Jurkat, Clone E6-1 (cell line): ENCODE measurements at places on chromosomes 7 and 10.

- DNase-seq, result no peak
These were observed at the start of gene RARRES2 for GRCh38 chr7:150341263-150342120. Gene RARRES2, minus strand, starts transcription at chr7:150341629. Its CDS starts 1,020 bp downstream, at chr7:150340609.

- DNase-seq, result no peak
These were observed 43.3 kb upstream of the PLXDC2 start for GRCh38 chr10:19772972-19773371.

DNA sequence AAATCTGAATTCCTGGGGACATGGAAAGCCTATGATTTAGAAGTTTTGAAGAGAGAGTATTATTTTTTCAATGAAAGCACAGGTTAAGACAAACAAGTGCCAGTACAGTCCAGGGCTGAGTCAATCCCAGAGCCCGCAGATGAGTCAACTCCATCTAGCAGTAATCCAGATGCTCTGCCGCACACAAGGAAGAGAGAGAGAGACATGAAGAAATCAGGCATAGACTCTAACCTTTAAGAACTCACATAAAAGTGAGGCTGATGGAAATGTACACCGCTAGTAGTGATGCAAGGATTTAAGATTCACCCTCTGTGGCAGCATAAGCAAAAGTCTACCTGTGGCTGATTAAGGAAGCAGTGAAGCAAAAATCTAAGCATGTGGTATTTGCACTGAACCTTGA lies 651.5 kb downstream of the TNS3 start:
- no peak for DNase-seq

DNA sequence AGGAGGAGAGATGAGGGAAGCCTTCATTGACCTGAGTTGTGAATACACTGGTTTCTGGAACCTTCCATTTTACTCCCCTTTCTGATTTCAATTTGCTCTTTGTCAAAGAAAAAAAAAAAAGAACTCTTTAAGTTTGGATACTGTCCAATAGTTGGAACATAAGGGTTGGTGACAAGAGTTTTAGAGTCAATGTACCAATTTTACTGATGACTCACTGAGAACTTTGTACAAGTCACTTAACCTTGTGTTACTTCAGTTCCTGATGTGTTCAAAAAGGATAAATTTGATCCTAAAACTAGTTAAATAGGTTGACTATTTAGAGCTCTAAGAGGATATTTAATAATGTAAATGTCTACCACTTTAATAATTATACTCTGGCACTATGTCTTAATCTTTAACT lies 4.1 kb upstream of the CDK14 start:
- DNase-seq, result no peak

DNA sequence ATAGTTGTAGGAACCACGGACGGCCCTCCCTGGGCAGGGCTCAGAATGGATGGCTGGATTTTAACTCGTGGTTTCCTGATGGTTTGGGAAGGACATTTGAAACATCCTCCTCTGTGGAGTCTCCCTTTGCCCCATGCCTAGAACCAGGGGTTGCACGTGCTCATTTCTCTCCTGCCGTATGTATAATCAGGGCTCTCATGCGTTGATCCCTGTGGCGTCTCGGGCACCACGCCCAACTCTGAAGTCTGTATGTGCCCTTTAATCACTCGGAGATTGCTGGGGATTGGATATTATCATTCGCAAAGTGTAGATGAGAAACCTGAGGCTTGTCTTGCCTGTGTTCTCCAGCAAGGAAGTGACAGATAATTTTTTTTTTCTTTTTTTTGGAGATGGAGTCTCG lies 257.1 kb downstream of the CAMK1D start:
- DNase-seq, result no peak

DNA sequence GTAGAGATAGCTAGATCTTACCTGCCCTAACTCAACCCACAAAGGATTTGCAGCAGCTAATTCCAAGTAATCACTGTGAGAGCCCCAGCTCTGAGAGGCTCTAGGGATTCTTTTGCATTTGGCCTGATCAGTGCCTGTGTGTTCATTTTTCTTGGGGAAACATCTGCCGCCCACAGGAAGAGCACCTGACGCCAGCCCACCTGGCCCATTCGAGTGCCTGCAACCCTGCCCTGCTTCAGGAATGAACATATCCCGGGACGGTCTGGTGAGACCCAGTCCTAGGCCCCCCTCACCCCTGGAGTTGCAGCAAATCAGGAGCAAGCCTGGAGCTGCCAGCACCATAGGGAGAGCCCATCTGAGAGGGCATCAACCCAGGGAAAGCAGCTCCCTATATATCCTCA lies 38.8 kb downstream of the GSDME start:
- DNase-seq, result no peak

DNA sequence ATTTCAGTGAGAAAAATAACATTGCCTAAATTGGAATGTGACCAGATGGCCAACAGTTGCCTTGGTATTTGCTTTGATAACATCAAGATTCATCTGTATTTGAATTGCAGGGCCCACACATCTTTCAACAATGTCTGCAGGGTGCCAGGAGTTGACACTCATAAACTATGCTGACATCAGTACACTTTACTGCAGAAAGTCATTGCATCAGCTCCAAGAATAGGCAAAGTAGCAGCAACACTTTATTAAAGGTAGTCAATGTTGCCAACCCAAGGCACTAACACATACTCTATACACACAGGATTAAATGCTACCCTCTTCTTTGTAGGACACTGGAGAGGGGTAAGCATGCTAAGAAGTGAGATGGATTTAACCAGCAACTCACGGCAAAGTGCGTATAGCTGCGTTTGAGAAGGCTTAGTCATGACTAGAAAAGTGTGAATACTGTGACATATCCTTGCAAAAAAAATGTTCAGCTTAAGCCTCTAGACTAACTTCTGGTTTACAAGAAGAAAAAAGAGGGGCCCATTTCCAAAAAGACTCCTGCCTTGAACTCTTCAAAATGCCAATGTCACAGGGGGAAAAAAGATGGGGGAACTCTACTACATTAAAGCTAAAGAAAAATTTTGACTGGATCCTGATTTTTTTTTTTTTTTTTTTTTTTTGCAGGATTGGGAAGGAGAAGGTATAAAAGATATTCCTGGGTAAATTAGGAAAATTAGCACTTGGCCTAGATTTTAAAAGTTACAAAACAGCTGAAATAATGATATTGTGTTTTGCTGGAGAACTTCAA lies 2.2 kb downstream of the BBIP1 start:
- no peak for DNase-seq

GRCh38 chr7:157565981-157566630 lies 229.3 kb downstream of the DNAJB6 start:
- DNase-seq, result no peak

DNA sequence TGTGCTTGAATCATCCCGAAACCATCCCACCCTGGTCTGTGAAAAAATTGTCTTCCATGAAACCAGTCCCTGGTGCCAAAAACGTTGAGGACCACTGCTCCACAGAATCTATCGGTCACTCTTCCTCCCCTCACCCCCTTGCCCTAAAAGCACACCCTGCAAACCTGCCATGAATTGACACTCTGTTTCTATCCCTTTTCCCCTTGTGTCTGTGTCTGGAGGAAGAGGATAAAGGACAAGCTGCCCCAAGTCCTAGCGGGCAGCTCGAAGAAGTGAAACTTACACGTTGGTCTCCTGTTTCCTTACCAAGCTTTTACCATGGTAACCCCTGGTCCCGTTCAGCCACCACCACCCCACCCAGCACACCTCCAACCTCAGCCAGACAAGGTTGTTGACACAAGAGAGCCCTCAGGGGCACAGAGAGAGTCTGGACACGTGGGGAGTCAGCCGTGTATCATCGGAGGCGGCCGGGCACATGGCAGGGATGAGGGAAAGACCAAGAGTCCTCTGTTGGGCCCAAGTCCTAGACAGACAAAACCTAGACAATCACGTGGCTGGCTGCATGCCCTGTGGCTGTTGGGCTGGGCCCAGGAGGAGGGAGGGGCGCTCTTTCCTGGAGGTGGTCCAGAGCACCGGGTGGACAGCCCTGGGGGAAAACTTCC lies 784 bp upstream of the SERPINE1 start:
- DNase-seq, result no peak

DNA sequence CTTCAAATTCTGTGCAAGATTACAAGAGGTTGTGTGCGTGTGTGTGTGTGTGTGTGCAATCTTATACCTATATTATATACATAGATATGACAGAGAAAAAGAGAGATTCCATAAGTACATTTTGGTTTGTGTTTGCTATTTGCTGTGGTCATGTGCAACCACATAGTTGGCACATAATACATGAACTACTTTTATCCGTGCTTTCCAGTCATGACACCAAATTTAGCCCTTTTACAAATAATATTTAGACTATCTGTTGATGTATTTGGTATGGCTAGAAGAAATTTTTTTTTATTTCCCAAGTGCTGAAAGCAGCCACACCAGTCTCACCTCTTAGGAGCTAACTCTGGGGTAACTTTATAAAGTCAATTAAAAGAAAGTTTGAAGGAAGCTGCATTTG lies 63.5 kb upstream of the EGFR start:
- DNase-seq, result no peak
